ENCODE measurements at places on chromosomes 5 and 9.
A peak's percentile ranks its signal among the peaks of the same experiment; 100 is the strongest.

DNA sequence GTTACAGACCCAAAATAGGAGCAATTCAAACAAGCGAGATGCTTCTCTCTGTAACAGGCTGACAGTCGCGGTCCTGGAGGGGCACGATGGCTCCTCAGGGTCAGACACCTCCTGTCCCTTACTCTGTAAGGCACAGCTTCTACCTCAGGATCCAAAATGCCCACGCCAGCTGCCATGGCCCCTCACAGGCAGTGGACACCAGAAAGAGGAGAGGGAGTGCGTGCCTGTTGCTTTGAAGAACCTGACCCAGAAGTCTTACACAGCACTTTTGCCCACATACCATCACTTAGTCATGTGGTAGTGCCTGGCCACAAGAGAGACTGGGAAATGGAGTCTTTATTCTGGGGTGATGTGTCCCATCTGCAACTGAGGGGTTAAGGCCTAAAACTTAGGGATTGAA, 11.6 kb upstream of the ABL1 start:
- DNase-seq, result no peak

GRCh38 chr9:88628114-88628513, 93.1 kb downstream of the NXNL2 start:
- DNase-seq, result no peak

DNA sequence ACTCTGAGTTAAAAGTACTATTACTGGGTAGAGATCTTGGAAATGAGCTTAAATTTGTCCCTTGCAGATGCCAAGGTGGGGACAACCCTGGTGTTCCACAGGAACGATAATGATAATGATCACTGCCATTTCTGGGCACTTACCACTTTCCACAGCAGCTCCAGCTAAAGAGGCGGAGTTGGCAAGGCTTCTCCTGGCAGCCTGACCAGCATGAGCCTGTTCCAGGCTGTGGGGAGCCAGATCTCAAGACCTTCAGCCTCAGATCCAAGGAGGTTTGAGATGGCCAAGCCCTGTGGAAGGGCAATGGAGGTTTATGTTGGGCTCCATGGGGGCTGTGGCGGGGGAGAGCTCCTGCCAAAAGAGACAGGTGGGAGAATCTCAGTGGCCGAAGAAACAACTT, 244.9 kb upstream of the MVB12B start:
- no peak for DNase-seq

GRCh38 chr5:26339576-26339975, 698.8 kb downstream of the CDH9 start:
- no peak for DNase-seq

- DNase-seq, result no peak
Measured at GRCh38 chr5:121462441-121462840, 389.2 kb upstream of the FTMT start.

DNA sequence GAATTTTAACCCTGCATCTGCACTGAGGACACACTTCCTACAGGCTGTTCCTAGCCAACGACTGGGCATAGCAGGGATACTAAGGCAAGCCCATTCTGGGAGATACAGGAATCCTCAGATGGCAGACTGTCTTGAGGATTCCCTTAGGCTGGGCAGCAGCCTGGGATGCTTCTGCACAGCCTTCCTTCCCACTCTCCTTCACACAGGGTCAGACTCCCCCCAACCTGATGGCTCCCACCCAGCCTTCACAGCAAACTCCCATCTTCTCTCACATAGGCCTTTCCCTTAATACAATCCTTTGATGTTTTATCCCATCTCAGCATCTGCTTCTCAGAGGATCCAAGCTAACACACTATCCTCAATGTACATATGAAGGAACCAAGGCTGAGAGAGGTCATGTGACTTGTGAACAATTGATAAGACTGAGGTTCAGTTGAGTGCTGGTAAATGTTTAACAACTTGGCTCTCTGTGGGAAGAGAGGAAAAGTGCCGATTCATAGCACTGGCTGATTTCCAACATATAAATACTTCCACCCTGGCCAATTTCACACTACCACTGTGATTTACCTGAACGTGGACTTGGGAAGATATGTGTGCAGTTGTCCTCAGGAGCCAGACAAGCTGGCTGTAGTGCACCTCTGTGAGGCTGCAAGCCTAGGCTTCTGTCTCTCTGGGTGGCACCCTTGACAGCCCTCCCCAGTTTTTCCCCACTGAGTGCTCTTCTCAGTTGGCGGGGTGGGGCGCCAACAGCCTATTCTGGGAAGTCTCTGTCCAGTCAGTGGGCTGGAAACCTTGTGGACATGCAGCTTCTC, 120.2 kb upstream of the TRIM32 start:
- DNase-seq, result no peak

DNA sequence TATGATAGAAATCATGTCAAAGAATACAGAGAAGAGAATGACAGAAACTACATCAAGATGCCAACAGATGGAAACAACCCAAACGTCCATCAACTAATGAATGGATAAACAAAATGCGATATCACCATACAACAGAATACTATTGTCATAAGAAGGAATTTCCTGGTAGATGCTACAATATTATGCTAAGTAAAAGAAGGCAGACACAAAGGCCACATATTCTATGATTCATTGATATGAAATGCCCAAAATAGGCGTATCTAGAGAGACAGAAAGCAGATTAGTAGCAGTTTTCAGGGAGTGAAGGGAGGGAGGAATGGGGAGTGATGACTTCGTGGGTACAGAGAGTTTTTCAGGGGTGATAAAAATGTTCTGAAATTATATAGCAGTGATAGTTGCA, 58.3 kb upstream of the AKNA start:
- no peak for DNase-seq

GRCh38 chr5:66015196-66015960, 89.0 kb downstream of the ERBIN start:
- no peak for DNase-seq

DNA sequence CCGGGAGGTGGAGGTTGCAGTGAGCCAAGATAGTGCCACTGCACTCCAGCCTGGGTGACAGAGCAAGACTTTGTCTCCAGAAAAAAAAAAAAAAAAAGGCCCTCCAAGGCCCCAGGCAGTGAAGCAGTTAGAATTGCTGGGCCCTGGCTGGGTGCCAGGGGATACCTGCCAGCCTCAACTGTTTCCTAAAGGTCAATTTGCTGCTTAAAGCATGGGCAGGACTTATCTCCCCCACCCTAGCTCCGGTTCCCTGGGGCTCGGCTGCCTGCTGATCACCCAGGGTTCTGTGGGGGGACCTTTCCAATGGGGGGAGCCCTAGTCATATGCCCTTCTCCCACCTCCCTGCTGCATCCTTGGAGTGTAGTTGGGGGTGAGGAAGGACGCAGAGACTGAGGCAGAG, 25.7 kb downstream of the NCS1 start:
- DNase-seq, result no peak

GRCh38 chr9:21681641-21682040, 120.8 kb upstream of the MTAP start:
- no peak for DNase-seq

DNA sequence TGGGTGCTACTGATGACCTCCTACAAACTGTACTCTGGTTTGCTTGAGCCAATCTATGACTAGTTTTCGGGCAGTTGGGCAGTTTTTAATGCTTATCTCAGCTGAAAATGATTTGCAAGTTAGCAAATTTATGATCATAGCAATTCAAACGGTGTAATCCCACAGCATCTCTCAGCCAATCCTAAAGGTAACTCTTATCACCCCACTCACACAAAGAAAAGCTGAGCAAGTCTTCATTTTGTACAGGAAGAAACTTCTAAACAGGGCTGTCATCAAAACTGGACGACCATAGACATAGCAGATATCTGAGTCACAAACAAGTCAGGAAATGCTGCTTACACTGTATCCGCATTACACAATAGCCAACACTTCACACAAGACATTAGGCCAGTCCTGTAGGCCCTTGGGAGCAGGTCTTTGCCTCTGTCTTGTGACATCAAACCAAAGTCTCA, 2.6 kb upstream of the ENC1 start:
- DNase-seq, result no peak

- DNase-seq, result no peak
Measured at GRCh38 chr5:140365282-140365681, 5.3 kb downstream of the SLC4A9 start.

- DNase-seq, result peak; percentile 42
Measured at GRCh38 chr9:128552744-128553440, 505 bp downstream of the SPTAN1 start.

DNA sequence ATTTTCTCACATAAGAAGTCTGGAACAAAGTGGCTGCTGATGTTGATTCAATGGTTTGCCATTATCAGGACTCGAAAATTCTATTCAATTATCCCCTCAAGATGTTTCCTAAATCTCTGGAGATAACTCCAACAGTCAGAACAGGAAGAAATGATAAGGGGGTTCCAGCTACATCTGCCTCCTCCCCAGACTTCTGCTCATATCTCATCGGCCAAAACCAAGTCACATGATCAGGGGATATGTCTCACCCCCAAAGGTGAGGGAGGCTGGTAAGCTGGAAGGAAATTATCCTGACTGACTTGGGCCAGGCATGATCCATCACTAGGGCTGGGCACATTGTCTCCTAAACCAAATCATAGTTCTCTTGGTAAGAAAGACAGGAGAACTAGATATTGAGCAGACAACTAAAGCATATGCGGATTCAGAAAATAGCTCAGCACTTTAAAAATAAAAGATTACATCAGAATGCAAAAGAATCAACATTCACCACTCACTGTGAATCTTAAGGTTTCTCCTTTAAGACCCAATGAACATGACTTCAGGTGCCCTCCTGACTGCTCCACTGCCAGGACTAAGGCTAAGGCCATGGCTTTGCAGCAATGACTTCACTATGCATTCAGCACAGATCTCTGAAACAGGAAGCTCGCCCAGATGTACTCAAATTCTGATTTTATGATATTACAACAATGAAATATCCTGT, 306.3 kb downstream of the ENC1 start:
- DNase-seq, result no peak

DNA sequence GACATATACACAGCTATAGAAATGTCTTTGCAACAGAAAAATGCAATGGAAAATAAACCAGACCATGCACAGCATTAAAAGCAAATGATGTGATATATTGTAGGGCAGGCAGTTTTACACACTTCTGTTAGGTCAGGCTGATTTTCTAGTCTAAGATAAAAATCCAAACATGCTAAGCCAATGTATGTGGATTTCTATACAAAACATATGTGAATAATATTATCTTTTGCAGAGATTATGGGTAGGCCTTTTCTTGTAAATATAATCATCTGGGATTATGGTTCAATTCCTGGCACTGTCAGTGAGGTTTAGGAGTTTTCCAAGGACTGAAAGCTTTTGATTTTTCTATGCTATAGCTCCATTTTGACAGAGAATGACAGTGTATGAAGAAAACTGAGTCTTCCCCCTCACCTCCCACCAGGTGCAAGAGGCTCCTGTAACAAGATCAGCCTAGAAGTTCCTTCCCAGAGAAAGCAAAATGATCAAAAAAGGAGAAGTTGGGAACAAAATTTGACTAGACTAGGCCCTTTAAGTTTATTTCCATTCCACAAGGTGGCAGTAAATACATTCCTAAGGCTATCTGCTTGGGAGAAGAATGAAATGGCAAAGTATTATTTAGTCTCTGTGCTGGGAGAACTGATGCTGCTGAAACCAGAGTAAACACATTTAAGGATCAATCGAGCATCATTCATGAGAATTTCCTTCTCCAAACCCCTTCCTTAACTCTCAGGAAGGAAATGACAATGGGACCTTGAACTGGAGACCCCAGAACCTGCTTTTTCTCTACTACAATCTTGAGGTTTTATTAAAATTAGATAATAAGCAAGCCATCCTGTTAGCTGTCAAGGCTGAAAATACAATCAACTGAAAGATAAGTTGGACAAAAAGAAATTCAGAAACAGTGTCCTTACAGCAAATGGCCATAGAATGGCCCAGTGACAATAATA, 133.0 kb upstream of the TUT7 start:
- no peak for DNase-seq

- no peak for DNase-seq
Measured at GRCh38 chr9:133460405-133461175, 812 bp downstream of the CACFD1 start.

GRCh38 chr5:39478863-39479262, 54.1 kb upstream of the DAB2 start:
- no peak for DNase-seq

DNA sequence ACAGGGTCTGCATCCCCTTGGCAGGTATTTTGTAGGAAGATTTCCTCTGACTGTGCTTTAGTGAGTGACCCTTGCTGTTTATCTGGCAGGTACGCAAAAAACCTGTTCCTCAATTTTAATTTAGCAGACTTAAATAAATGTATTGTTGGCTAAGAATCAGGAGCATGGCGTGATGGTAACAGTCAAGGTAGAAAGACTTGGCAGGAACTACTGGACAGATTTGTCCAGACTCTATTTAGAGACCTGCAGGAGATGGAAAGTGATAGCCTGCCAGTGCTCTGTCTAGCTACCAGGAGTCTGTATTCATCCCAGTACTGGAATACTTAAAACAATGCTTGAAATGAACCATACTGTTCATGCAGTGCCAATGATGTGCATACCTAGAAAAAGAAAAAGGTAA, 78.8 kb upstream of the MAST4 start:
- DNase-seq, result no peak

- no peak for DNase-seq
Measured at GRCh38 chr5:94544031-94544650, 74.3 kb downstream of the KIAA0825 start.

DNA sequence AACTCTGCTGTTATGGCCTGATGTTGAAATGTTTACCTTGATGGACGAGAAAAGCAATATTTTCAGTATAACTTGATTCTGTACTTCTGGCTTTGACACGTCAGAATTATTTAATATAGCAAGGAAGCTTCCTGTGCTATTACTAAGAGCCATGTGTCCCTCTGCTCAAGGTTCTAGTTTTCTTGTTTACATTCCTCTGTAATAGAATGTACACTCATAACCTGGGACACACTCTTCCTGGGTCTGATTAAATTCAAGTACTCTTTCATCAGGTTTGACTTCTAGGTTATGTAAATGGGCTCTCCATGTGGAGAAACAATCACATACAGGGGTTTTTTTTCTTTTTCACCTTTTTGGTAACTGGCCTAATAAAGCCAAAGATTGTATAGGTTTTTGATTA, 33.1 kb downstream of the GTF3C4 start:
- DNase-seq, result no peak

DNA sequence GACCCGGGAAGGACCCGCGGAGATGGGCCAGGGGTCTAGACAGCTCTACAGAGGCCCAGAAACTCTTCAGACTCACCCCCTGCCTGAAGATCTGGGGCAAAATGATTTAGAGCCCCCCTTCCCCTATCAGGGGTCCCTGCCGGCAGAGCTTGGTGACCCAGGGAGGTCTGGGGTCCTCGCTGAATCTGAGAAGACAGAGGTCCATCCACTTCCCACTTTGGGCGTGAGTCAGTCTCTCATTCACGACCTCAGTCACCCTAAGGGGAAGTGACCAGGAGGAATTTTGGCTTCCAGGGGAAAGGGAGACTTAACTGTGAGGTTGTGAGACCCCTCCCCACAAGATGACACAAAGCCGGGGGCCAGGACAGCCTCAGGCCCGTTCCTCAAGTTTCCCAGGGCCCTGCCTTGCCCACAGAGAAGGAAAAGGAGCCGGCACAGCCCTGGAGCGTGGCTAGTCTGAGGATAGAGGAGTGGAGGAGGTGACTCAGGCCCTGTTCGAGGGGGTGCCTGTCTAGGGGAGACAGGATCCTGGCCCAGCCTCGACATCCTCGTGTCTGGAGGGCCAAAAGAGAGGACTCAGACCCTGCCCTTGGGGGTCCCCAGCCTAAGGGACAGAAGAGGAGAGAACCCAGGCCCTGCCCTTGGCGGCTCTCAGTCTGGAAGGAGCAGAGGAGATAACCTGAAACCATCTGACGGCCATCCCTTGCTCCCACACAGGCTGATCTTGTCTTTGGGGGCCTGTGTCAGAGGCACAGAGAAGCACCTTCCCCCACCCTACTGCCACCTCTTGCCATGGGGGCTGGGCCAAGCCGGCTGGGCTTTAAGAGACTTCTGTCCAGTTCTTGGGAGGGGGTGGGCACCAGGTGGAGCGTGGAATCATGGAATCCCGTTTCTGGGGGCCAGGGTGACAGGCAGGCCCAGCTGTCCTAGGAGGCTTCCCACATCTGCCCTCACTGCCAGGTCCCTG, 889 bp downstream of the PDLIM4 start:
- DNase-seq, result no peak
